ENCODE measurements at places on chromosomes 5 and 9. TPM values are rescaled to one million over a fixed set of nuclear protein-coding genes. Genes with fewer than 3 reads are reported as not detected.

BRD9 gene
- 46.7 TPM for total RNA-seq

F2RL1 gene
- 1.3 TPM for total RNA-seq

FCN1 gene
- not detected for total RNA-seq

TTC39B gene
- 26.4 TPM for total RNA-seq

CCNO gene
- not detected for total RNA-seq

KIAA0825 gene
- 1.3 TPM for total RNA-seq

WDR31 gene
- total RNA-seq, result 2.1 TPM

C5 gene
- 2.4 TPM for total RNA-seq

PAEP gene
- total RNA-seq, result not detected

KCNV2 gene
- total RNA-seq, result not detected

CSF1R gene
- total RNA-seq, result 0.76 TPM

RAI14 gene
- total RNA-seq, result 7.1 TPM

YTHDC2 gene
- 28.7 TPM for total RNA-seq

All from activated CD4-positive, alpha-beta T cell treated with anti-CD3 and anti-CD28 coated beads for 36 hours (primary cell).